ENCODE measurements at places on chromosomes 4 and X. TPM values are rescaled to one million over a fixed set of nuclear protein-coding genes. Genes with fewer than 3 reads are reported as not detected.
A peak's percentile ranks its signal among the peaks of the same experiment; 100 is the strongest.

GALNTL6 gene
- 0.60 TPM for total RNA-seq

SASH3 gene
- 18.3 TPM for total RNA-seq

NEUROG2 gene
- not detected for total RNA-seq

IRS4 gene
- total RNA-seq, result not detected

IL2RG gene
- 15.0 TPM for total RNA-seq

DNA sequence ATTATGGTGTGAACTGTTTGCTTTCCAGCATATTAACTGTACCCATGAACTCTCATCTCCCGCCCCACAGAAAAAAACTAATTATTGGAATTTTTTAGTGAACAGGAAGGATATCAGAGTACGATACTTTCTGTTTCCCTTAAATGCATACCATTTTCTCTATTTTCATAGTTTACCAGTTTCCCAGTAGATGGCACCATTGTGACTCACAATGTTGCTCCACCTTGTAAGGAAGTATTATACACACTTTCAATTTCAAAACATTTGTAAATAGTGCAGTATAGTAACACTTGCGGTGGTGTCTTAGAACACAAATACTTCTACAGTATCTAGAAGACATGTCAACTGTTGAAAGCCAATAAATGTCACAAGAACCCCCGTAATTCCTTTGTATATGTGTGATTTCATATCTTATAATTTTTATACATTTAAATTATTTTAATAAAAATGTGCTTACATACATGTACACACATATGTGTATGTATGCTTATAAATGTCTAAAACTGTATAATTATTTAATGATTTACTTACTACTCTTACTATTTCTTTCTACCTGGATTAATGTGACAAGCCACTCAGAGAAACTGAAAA is 167.3 kb downstream of the SLIT2 start:
- no peaks in the 10 kb centered on the region for H3K4me1 ChIP-seq
- H3K36me3 ChIP-seq, result no peaks in the 10 kb centered on the region
- peak overlapping the region; percentile 57 for H3K4me3 ChIP-seq
- no peak for DNase-seq

GRCh38 chrX:103904301-103904700 is 58.1 kb upstream of the TMSB15B start:
- no peak overlapping the region for H3K4me3 ChIP-seq
- no peaks in the 10 kb centered on the region for H3K36me3 ChIP-seq
- no peak overlapping the region for H3K27ac ChIP-seq
- no peaks in the 10 kb centered on the region for H3K4me1 ChIP-seq
- H3K27me3 ChIP-seq, result no peaks in the 10 kb centered on the region
- no peak for DNase-seq

DNA sequence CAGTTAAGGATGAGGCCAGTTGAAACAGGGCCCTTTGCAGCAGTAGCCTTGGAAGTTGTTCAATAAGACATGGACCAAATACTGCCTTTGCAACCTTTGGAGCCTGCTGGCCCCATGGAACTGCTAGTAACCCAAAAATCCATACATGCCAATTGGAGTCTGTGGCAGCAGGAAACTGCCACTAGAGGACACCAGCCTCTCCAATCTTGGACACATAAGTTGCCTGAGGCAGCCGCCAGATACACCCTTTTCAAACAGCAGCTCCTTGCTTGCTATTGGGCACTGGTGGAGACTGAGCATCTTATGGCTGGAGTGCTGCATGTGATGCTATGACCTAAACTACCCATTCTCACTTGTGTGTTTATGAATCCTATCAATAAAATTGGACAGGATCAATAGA is 14.8 kb upstream of the LAP3 start:
- no peaks in the 10 kb centered on the region for H3K36me3 ChIP-seq
- H3K4me3 ChIP-seq, result no peak overlapping the region
- no peak for DNase-seq
- no peak overlapping the region for H3K27ac ChIP-seq

- no peaks in the 10 kb centered on the region for H3K4me1 ChIP-seq
- no peak overlapping the region for H3K27ac ChIP-seq
- no peaks in the 10 kb centered on the region for H3K27me3 ChIP-seq
- peaks cover 6% of the 10 kb centered on the region for H3K36me3 ChIP-seq
- H3K4me3 ChIP-seq, result no peak overlapping the region
These were observed 17.3 kb upstream of the F11 start for GRCh38 chr4:186248643-186249042.

GRCh38 chr4:151960449-151961230 is 199.8 kb upstream of the GATB start:
- H3K36me3 ChIP-seq, result no peaks in the 10 kb centered on the region
- H3K27ac ChIP-seq, result no peak overlapping the region
- no peak for DNase-seq
- H3K27me3 ChIP-seq, result no peaks in the 10 kb centered on the region
- no peaks in the 10 kb centered on the region for H3K4me1 ChIP-seq
- no peak overlapping the region for H3K4me3 ChIP-seq

- no peaks in the 10 kb centered on the region for H3K27me3 ChIP-seq
- no peak for DNase-seq
- H3K4me1 ChIP-seq, result peaks cover 15% of the 10 kb centered on the region
These were observed 30.4 kb downstream of the ADH7 start for GRCh38 chr4:99404595-99405287.

- no peak overlapping the region for H3K27ac ChIP-seq
- no peak for DNase-seq
- no peaks in the 10 kb centered on the region for H3K4me1 ChIP-seq
These were observed 53.8 kb downstream of the RAP1GDS1 start for GRCh38 chr4:98314791-98315565.

- no peaks in the 10 kb centered on the region for H3K4me1 ChIP-seq
- H3K27ac ChIP-seq, result no peak overlapping the region
- no peaks in the 10 kb centered on the region for H3K36me3 ChIP-seq
- no peak for DNase-seq
These were observed 355.8 kb downstream of the KLHL4 start for GRCh38 chrX:87873347-87873941.

GRCh38 chr4:69754926-69755580 is 5.4 kb downstream of the SULT1B1 start:
- peak overlapping the region; percentile 5 for H3K27ac ChIP-seq
- no peaks in the 10 kb centered on the region for H3K27me3 ChIP-seq
- H3K36me3 ChIP-seq, result no peaks in the 10 kb centered on the region
- no peak for DNase-seq

DNA sequence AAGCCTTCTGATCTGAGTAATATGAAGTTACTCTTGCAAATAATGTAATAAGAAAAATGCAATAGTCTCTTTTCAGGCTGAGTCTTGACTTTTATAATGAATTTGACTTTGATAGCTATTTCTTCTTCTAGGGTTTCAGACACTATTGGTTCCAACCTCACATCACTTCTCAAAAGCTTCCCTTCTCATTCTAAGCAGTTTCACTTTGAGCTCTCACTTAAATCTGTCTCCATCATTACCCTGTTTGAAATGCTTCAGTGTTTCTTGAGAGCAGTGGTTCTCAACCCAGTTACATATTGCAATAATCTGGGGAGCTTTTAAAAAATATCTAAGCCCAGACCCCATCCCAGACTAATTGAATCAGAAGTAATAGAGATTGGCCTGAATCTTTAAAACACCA is 40.5 kb upstream of the BMP2K start:
- H3K36me3 ChIP-seq, result no peaks in the 10 kb centered on the region
- no peak overlapping the region for H3K4me3 ChIP-seq
- H3K27me3 ChIP-seq, result no peaks in the 10 kb centered on the region
- no peak overlapping the region for H3K27ac ChIP-seq

- H3K27ac ChIP-seq, result no peak overlapping the region
- no peak for DNase-seq
- H3K27me3 ChIP-seq, result no peaks in the 10 kb centered on the region
These were observed 6.5 kb upstream of the STBD1 start for GRCh38 chr4:76300012-76300411.

- peak; percentile 49 for DNase-seq
- no peaks in the 10 kb centered on the region for H3K4me1 ChIP-seq
- no peaks in the 10 kb centered on the region for H3K36me3 ChIP-seq
These were observed 9.3 kb downstream of the C4orf54 start for GRCh38 chr4:99648321-99648720.

DNA sequence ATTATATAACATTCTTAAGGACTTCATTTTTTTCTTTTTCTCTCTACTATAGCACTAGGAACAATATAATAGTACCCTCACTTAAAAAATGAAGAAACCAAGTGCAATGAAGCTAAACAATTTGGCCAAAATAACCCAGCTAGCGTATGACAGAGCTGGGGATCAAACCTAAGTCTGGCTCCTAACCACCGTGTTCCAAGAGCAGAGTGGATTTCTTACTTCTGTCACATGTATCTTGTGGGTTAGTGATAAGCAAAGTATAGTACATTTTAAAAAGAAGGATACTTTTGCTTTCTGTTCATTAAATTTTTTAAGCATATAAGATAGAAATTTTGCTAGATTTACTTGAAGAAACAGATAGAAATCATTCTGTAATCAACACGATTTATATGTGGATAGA is 11.5 kb downstream of the LIMCH1 start:
- H3K4me1 ChIP-seq, result no peaks in the 10 kb centered on the region
- H3K27ac ChIP-seq, result no peak overlapping the region
- no peaks in the 10 kb centered on the region for H3K36me3 ChIP-seq
- DNase-seq, result no peak
- no peaks in the 10 kb centered on the region for H3K27me3 ChIP-seq
- no peak overlapping the region for H3K4me3 ChIP-seq

DNA sequence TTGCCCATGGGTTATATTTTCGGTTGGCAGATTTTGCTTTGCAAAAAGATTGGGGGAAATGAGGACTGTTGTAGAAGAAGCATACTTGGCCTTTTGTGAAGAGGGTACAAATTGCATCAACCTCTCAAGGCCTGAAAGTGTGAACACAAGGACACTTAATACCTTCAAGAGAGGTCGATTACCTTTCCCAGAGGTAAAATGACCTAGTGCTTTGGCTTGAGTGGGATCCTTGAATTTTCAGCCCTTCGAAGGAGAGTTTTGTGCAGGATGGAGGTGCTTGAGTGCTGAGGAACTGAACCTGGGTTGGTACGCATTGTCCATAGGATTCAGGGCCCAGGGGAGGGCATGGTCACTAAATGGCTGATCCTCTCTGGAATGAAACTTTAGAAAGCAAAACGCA is 27.6 kb upstream of the NKAP start:
- H3K36me3 ChIP-seq, result no peaks in the 10 kb centered on the region
- H3K27ac ChIP-seq, result no peak overlapping the region
- no peaks in the 10 kb centered on the region for H3K4me1 ChIP-seq

GRCh38 chr4:161554372-161554990 is 609.3 kb downstream of the FSTL5 start:
- DNase-seq, result no peak
- H3K4me3 ChIP-seq, result no peak overlapping the region
- H3K27me3 ChIP-seq, result no peaks in the 10 kb centered on the region
- no peaks in the 10 kb centered on the region for H3K4me1 ChIP-seq

DNA sequence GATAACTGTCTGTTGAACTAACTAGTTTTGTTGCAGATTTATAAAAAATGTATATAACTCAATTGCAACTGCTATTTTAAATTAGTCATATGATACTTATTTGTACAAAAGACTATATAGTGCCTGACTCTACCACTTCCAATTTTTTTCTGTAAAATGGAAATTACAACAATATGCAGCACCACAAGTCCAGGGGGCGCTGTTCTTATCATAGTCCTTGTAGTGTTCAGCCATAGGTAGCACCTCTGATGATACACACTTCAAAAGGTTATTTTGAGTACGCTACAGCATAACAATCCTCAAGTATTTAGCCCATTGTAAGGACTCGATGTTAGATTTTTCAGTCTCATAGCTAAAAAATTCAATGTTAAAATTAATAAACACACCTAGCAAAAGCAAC is 174.9 kb downstream of the CORIN start:
- no peaks in the 10 kb centered on the region for H3K36me3 ChIP-seq
- no peak overlapping the region for H3K27ac ChIP-seq
- no peak overlapping the region for H3K4me3 ChIP-seq
- no peaks in the 10 kb centered on the region for H3K27me3 ChIP-seq

- DNase-seq, result no peak
- H3K27me3 ChIP-seq, result no peaks in the 10 kb centered on the region
- no peak overlapping the region for H3K4me3 ChIP-seq
- no peaks in the 10 kb centered on the region for H3K4me1 ChIP-seq
- no peaks in the 10 kb centered on the region for H3K36me3 ChIP-seq
- no peak overlapping the region for H3K27ac ChIP-seq
These were observed 92.0 kb upstream of the TNIP3 start for GRCh38 chr4:121255986-121256750.

GRCh38 chr4:174100910-174101309 is 182.6 kb downstream of the FBXO8 start:
- H3K27ac ChIP-seq, result no peak overlapping the region
- H3K4me1 ChIP-seq, result no peaks in the 10 kb centered on the region
- no peaks in the 10 kb centered on the region for H3K36me3 ChIP-seq
- no peak overlapping the region for H3K4me3 ChIP-seq

GRCh38 chr4:895596-895995 is 36.5 kb downstream of the GAK start:
- H3K4me3 ChIP-seq, result no peak overlapping the region
- no peaks in the 10 kb centered on the region for H3K27me3 ChIP-seq
- H3K27ac ChIP-seq, result no peak overlapping the region

DNA sequence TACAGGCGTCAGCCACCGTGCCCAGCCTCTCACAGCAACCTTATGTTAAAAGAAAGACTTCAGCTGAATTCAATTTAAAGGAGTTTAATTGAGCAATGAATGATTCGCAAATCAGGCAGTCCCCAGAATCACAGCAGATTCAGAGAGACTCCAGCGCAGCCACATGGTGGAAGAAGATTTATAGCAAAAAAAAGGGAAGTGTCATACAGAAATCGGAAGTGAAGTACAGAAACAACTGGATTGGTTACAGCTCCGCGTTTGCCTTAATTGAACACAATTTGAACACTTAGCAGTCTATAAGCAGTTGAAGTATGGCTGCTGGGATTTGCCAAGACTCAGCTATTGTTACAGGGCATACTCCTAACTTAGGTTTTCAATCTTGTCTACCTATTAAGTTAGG is 19.8 kb downstream of the CENPVL3 start:
- no peaks in the 10 kb centered on the region for H3K36me3 ChIP-seq
- H3K4me3 ChIP-seq, result no peak overlapping the region
- no peak overlapping the region for H3K27ac ChIP-seq

DNA sequence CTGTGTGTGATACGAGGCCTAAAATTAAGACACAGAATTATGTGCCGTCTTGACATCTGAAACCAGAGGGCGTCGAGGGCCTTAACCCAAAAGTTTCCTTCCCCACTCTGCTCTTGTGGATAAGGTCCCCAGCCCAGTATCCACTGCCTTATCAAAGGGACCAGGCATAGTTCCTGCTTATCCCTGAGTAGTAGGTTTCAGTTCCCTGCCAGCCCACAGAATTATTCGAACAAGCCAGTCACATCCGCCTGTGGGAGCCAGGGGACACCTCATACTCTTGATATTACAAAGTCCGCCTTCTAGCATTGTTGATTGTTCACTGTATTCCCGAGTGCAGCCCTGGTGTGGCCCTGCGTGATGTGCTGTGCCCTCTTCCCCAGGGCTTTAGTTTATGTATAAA is 5.4 kb upstream of the MMRN1 start:
- no peaks in the 10 kb centered on the region for H3K36me3 ChIP-seq
- no peaks in the 10 kb centered on the region for H3K27me3 ChIP-seq
- H3K4me1 ChIP-seq, result no peaks in the 10 kb centered on the region
- H3K4me3 ChIP-seq, result no peak overlapping the region

DNA sequence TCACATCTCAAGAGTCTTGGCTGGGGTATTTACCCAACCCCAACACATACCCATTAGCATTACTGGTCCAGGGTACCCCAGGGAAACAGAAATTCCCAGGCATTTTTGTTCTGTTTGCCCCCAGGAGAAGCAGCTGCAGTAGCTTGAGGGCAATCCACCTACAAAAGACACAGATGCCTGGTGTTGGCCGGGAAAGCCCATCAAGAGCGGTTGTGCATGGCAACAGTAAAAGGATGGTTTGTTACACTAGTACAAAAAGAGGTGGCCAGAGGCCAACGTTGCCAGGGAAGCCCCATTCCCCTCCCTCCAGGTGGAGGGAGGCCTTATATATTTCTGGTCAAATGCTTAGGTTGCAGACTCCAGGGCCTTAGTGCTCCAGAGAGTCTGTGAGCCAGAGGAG is 637.8 kb downstream of the BCOR start:
- H3K4me3 ChIP-seq, result no peak overlapping the region
- H3K36me3 ChIP-seq, result no peaks in the 10 kb centered on the region
- peaks cover 5% of the 10 kb centered on the region for H3K4me1 ChIP-seq

All from kidney (tissue), 22 donors.